ENCODE measurements at places on chromosomes 12 and 14. TPM values are rescaled to one million over a fixed set of nuclear protein-coding genes. Genes with fewer than 3 reads are reported as not detected.

GRCh38 chr14:97634751-97635150, 837.6 kb downstream of the VRK1 start:
- no peak for DNase-seq
- H3K27me3 ChIP-seq, result no peaks in the 10 kb centered on the region

DNA sequence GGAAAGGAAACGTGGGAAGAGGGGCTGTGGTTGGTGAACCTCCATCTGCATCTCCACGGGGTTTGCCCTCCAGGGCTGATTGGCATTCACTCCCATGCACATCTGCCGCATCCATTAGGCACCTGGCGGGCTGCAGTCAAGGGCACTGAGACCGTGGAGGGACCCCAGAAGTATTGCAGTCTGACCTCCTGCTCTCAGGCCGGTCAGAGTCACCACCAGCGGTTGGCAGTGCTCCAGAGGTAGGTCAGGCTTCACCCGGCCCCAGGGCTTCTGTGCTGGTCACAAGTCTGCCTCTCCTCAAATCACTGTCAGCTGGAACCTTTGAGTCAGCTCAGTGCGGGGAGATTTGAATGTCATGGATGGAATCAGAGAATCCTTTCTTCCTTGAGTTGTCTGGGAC, 132.3 kb downstream of the PAPOLA start:
- H3K36me3 ChIP-seq, result no peaks in the 10 kb centered on the region
- no peak overlapping the region for H3K4me3 ChIP-seq
- no peak for DNase-seq
- no peaks in the 10 kb centered on the region for H3K4me1 ChIP-seq
- H3K27me3 ChIP-seq, result peaks cover under 1% of the 10 kb centered on the region

DNA sequence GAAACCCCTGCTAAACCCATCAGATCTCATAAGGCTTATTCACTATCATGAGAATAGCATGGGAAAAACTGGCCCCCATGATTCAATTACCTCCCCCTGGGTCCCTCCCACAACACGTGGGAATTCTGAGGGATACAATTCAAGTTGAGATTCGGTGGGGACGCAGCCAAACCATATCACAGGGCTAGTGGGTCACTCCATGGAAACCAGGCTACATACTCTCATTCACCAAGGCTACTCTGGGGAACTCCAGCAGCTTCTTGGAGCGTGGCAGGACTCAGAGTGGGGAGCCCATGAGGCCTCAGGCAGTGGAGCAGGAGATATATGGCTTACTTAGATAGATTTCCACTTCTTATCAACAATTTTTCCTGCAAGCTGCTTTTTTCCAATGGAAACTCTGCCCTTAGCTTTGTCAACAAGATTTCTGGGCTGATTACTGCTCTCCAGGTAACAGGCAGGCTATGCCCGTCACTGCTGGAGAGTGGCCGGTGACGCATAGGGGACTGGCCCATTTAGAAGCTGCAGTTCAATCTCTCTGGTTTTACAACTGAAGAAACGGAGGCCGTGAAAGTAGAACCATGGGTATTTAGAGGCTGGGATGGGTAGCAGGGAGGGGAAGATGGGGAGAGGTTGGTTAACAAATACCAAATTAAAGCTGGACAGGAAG, 16.5 kb downstream of the VDR start:
- DNase-seq, result no peak
- no peak overlapping the region for H3K27ac ChIP-seq
- no peaks in the 10 kb centered on the region for H3K36me3 ChIP-seq
- H3K4me1 ChIP-seq, result peaks cover 25% of the 10 kb centered on the region
- no peak overlapping the region for H3K4me3 ChIP-seq

- peaks cover 14% of the 10 kb centered on the region for H3K4me1 ChIP-seq
- no peaks in the 10 kb centered on the region for H3K36me3 ChIP-seq
- no peak for DNase-seq
- H3K27me3 ChIP-seq, result no peaks in the 10 kb centered on the region
- H3K27ac ChIP-seq, result no peak overlapping the region
Measured at GRCh38 chr12:89160716-89161123, 191.6 kb downstream of the DUSP6 start.

- DNase-seq, result no peak
- peaks cover 14% of the 10 kb centered on the region for H3K36me3 ChIP-seq
- H3K4me3 ChIP-seq, result no peak overlapping the region
- H3K4me1 ChIP-seq, result peaks cover 16% of the 10 kb centered on the region
Measured at GRCh38 chr12:26535826-26536225, 297.2 kb downstream of the ITPR2 start.

GRCh38 chr14:32571995-32572866, 243.1 kb downstream of the AKAP6 start:
- H3K4me1 ChIP-seq, result peaks cover 11% of the 10 kb centered on the region
- no peaks in the 10 kb centered on the region for H3K36me3 ChIP-seq
- no peak for DNase-seq
- H3K27me3 ChIP-seq, result no peaks in the 10 kb centered on the region
- H3K4me3 ChIP-seq, result no peak overlapping the region
- H3K27ac ChIP-seq, result no peak overlapping the region

DNA sequence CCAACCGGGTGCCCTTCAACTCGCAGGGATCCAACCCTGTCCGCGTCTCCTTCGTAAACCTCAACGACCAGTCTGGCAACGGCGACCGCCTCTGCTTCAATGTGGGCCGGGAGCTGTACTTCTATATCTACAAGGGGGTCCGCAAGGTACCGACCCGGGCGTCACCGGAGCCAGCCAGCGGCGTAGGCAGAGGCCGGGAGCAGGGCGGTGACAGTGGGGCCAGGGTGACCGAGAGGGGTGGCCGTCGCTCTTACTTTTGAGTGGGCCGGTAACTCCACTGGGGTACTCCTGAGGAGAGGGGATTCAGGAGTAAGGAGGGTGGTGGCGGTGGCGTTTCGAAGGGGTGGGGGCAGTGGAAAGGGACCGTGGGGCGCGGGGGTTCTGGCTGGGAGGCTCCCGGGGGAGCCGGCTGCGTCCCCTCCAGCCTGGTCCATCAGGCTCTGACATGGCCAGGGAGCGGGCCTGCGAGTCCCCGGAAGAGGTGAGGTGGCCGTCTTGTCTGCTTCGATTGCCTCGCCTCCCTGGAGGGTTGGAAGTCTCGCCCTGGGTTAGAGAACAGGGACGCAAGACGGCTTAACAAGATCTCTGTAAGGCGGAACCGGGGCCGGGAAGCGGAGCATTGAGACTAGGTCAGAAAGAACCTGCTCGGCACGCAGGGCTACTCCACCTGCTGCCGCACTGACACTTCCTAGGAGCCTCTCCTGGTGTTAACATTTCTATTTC, 491 bp downstream of the WDR20 start:
- H3K36me3 ChIP-seq, result peaks cover 8% of the 10 kb centered on the region
- H3K27me3 ChIP-seq, result no peaks in the 10 kb centered on the region
- peaks cover 15% of the 10 kb centered on the region for H3K4me1 ChIP-seq
- peak overlapping the region; percentile 78 for H3K27ac ChIP-seq
- peak overlapping the region; percentile 99 for H3K4me3 ChIP-seq

- no peaks in the 10 kb centered on the region for H3K4me1 ChIP-seq
- no peak overlapping the region for H3K4me3 ChIP-seq
- no peaks in the 10 kb centered on the region for H3K36me3 ChIP-seq
- DNase-seq, result no peak
- no peaks in the 10 kb centered on the region for H3K27me3 ChIP-seq
Measured at GRCh38 chr12:64931981-64932380, 107.5 kb downstream of the TBC1D30 start.

DNA sequence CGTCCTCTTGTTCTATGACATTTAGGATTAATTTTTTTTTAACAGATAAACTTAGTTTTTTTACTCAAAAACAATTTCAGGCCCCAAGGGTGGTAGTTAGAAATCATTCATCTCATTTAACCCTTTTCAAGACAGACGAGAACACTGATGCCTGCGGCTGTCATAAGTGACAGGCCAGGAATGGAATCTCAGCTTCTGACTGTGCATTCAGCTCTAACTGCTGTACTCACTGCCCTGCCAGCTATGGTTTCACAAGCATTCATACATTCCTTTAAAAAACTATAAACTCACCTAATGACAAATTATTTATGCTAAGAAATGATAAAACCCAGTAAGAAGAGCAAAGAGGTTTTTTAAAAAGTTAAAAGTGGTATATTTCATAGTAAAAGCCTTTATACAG, 8.8 kb downstream of the DENND5B start:
- H3K27me3 ChIP-seq, result no peaks in the 10 kb centered on the region
- H3K4me3 ChIP-seq, result no peak overlapping the region
- DNase-seq, result no peak

TXNDC16 gene
- 4.3 TPM for total RNA-seq

CLECL1 gene
- total RNA-seq, result not detected

- H3K4me3 ChIP-seq, result no peak overlapping the region
- no peak for DNase-seq
- H3K4me1 ChIP-seq, result no peaks in the 10 kb centered on the region
- no peaks in the 10 kb centered on the region for H3K36me3 ChIP-seq
Measured at GRCh38 chr12:45121224-45121623, 70.3 kb upstream of the DBX2 start.
